NCI-H187 (cell line): ENCODE measurements at places on chromosomes 11 and 22.
A peak's percentile ranks its signal among the peaks of the same experiment; 100 is the strongest.

- DNase-seq, result no peak
Measured at GRCh38 chr22:41256254-41257253, 15.8 kb upstream of the CHADL start.

DNA sequence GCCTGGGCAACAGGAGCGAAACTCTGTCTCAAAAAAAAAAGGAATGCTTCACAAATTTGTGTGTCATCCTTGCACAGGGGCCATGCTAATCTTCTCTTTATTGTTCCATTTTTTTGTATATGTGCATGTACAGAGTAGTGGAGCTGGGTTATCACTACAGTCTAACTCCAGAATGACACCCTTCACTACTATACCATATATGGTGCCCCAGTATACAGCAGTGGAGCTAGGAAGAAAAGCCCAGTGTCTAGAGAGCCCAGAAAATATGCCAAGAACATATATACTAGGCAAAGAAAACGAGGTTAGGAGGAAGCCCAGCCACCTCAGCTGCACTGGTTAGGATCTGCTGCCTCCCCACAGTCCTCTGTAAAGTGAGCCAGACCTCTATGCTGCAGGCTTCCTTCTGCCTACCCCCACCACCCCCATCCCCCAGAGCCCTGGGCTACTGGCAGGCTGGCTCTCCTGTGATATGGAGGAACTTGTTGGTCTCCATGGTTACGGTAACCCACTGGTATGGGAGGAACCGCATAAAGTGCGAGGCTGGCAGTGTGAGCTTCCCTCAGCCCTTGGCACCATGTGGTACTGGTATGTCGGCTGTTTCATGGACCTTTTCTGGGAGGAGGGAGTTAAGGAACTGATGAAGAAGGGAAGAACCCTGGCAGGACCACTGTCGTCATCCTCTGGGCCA, 34.3 kb downstream of the RCOR2 start:
- DNase-seq, result no peak

- no peak for DNase-seq
Measured at GRCh38 chr22:32079130-32080089, 36.3 kb downstream of the SLC5A1 start.

DNA sequence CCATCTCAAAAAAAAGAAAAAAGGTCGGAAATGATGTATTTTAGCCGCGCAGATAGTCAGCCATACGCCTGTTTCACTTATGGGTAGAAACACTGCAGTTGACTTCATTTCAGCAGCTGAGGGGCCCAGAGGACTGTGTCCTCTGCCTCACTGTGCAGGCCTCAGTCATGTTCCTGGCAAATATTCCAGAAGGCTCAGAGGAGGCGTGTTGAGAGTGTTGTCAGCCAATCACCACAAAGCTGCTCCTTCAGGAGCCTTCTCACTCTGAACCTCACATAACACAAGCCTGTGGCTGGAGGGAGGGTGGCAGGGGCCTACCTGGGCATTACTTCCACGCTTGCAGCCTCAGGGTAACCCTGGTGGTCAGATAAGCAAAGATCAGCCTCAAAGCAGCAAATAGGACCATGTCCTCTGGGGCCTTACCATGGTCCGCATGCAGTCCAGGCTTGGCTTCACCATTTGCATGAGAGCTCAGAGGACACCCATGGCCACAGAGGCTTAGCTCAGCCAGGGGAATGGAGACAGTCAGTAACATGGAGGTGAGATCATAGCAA, 17.3 kb upstream of the TREH start:
- DNase-seq, result no peak

DNA sequence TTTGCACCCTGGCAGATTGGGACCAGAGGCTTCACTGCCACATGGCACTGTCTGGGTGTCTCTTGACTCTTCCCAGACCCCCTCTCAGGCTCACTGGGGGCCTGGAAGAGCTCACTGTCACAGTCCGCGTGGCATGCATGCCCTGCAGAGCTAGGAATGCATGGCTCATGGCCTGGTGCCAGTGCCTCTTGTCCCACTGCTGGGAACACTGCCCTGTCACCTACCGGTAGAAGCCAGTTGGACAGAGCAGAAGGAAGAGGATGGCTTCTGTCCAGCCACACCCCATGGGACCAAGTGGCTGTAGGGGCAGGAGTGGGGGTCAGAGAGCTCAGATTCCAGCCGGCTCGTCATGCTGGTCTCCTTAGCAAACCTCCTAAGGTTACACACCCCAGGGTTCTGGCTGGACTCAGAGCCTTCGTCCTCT, 29.7 kb downstream of the MB start:
- DNase-seq, result no peak

DNA sequence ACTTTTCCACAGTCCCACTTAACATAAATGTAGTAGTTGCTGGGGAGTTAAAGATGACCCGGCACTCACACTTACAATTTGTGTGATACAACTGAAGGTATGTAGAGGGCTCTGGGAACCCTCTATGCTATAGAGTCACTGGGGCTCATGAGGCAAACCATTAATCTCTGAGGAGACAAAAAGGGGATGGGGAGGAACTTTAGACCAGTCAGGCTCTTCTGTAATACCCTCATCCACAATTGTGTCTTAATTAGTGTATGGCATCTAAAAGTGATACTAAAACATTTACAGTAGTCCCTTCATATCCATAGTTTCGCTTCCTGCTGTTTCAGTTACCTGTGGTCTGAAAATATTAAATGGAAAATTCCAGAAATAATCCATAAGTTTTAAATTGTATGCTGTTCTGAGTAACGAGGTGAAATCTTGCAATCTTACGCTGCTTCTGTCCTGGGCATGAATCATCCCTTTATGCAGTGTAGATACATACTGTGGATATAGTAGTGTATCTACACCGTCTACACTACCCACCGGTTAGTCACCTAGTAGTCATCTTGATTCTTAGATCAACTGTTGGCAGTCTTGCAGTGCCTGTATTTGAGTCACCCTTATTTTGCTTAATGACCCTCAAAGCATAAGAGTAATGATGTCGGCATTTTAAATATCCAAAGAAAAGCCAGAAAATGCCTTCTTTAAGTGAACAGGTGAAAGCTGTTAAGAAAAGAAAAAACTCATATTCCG, 12.2 kb downstream of the CBL start:
- no peak for DNase-seq

GRCh38 chr11:71577469-71578004, 5.1 kb downstream of the KRTAP5-11 start:
- DNase-seq, result no peak

DNA sequence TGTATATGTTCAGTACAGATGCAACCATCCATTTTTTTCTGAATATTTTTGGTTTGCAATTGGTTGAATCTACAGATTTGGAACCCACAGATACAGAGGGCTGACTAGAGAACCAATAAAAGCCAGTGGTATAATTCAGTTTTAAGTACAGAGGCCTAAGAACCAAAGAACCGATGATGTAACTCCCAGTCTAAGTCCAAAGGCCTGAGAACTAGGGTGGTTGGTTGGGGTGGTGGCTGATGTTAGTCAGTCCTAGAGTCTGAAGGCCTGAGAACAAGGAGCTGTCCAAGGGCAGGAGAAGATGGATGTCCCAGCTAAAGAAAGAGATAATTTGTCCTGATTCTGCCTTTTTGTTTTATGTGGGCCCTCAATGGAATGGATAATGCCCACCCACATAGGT, 48.7 kb upstream of the LIN7C start:
- DNase-seq, result no peak

DNA sequence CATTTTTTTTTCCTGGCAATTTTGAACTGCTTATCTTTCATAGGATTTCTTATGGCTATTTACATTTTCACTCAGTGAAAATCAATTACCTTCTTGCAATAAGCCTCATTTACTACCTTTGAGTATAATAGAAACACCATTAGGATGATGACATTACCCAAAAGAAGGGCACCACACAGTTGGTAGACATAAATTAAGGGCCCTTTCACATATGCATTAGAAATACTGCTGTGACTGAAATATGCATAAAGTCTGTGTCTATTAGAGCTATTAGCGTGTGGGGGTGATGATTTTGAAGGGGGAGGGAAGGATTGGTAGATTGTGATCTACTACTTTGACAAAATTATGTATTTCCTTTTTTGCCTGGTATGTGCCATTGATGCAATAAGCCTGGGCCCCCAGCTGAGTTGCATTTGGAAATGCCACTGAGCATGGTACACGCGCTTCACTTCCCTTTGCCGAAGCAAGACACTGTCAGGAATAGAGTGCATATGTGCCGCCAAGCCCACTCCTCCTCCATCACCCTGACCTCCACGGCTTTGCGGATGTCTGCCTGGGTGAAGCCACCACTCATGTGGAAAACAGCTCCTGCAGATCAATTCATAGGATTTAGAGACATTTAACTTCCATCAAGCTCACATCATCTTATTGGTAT, 339.3 kb downstream of the DCDC1 start:
- no peak for DNase-seq

DNA sequence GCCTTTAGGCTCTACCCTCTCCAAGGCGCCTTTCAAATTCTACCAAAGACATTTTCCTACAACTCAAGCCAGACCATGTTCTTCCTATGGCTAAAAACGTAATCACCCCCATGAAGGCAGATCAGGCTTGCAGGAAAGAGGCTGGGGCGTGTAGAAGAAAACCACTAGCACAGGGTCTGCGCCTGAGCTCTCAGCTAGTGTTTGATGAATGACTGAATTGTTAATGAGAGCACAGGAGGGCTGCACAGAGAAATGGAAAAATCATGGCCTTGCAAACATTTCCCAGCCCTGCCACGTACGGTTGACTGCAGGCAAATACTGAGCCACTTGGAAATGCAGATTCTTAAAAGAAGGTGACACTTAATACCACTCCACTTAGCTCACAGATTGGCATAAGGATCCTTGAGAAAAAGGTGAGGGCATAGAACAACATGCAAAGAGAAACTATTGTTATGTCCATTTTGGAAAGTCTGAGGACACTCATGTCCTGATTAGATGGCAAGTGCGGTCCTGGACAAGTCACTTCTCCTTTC, 148.6 kb downstream of the NXPE2 start:
- DNase-seq, result peak; percentile 39

DNA sequence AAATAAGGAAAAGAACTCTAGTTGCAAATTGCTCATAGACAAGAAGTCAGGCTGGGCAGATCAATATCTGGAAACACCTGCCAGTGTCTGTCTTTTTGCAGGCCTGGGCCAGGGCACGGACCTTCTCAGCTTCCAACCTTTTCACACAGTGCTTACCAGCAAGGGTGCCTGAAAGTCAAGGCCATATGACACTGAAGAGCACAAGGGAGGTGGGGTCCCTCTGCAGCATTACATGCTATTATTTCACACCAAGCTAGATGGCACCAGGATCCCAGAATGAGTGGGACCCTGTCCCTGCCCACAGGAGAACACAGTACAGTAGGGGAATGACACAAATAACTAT, 5.9 kb upstream of the PEX26 start:
- no peak for DNase-seq

DNA sequence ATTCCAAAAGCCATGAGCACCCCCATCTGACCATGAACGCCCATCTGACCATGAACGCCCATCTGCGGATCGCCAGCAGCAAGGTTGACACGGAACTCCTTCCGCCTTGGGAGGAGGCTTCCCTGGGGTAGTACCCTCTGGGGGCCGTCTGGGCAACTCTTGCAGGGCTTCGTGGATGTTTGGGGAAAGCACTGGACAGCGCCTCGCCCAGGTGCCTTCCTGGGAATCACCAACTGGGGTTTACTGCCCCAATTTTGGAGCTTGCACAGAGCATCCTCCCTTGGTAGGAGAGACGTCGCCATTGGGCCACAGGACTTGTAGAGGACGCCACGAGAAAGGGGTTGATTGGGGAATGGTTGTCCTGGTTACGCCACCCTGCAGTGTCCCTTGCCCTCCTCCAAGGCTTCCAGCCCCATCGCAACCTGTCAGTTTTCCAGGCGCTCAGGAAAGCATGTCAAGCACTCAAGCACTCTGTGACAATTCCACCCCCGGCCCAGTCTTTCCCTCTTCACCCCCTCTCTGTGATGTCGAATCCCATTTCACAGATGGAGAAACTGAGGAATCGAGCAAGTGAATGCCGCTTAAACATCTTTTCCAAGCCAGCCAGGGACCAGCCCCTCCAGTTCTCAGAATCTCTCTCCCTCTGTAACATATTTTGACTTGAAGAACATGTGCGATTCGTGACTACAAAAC, 914 bp upstream of the PRDM11 start:
- DNase-seq, result no peak

DNA sequence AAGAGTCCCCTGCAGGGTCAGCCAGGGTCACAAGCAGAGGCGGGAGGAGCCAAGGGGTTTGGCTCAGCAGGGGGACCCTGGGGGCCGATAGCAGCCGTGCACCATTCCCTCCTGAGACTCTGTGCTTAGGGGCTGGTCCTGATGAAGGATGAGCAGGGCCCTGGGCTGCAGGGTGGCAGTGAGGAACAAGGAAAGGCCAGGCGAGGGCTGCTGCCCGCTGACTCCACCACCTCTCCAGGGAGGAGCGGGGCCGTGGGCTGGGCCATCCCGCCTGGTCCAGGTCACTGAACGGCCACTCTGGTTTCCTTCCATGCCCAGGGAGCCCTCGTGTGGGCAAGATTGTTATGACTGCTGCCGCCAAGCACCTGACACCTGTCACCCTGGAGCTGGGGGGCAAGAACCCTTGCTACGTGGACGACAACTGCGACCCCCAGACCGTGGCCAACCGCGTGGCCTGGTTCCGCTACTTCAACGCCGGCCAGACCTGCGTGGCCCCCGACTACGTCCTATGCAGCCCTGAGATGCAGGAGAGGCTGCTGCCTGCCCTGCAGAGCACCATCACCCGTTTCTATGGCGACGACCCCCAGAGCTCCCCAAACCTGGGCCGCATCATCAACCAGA, 9.2 kb upstream of the NDUFS8 start:
- no peak for DNase-seq

DNA sequence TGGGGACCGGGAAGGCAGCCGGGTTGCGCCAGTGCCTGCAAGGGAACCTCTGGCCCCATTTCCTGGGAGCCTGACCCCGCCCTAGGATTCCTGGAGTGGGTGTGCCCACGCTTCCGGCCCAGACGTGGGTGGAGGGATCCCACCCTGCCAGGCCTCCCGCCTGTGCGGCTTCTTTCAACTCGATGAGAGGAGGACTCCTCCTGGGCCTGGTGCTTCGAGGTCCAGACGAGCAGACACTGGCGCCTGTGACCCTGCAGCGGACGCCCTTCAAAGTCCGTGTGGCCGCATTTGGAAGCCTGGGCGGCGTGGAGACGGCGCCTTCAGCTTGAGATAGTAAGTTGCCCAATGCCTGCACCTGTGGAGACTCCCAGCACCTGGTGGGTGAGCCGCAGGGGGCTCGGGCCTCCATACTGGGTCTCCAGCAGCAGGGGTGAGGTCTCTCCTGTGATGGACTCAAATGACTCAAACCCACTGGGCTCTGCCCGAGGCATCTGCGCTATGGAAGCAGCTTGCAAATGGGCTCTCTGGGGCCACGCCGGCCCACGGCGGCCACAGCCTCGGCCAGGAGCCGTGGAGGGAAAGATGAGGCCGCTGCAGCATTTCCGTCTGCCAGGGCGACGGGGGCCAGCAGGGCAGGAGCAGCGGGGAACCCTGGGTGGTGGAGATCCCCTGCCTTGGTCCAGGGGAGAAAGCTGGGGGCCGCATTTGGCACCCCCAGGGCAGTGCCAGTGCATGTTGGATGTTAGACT, 64.3 kb upstream of the PPARA start:
- DNase-seq, result no peak

GRCh38 chr22:29216011-29216872, 10.5 kb downstream of the EMID1 start:
- DNase-seq, result no peak

DNA sequence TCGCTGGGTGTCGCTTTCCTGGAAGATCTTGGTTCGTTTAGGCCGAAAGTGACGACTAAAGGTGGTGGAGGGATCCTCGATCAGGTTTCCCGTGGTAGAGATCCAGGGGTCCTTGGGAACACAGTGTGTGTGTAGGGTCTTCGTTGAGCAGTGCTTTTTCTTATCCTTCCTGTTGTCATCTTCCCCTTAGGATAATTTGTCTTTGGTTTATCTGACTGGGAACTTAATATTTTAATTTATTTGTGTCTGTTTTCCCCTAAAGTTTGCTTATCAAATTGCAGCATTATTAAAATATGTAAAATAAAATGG, 403 bp downstream of the RBM7 start:
- no peak for DNase-seq
